ENCODE measurements at places on chromosomes 12 and 14.

DNA sequence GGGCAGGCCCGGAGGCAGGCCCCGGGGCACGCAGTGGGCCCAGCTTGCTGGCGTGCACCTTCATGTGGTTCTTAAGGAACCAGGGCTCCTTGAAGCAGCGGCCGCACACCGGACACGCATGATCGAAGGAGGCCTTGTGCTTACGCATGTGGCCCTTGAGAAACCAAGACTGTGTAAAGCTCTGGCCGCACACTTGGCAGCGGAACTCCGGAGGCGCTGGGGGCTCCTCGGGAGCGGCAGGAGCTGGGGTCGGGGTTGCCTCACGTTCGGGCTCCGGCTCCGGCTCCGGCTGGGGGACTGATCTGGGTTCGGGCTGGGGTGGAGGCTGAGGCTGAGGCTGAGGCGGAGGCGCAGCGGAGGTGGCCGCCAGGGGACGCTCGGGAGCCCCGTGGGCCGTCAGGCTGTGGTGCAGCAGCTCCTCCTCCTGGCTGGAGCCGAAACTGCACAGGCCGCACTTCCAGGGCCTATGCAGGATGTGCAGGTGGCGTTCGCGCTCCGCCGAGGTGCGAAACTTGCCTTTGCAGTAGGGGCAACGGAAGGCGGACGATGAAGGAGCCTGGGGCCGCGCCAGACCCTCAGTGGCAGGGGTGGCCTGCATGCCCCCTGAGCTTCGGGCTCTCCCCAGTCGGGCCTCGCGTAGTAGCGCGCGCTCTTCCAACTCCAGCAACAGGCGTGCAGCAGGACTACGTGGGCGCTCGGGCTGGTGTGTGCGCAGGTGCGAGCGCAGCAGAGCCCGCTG, 6.0 kb downstream of the ZNF219 start:
- peak; percentile 84 for DNase-seq

- DNase-seq: no peak
Observed at GRCh38 chr14:102777711-102778337, 575 bp downstream of the TRAF3 start.

DNA sequence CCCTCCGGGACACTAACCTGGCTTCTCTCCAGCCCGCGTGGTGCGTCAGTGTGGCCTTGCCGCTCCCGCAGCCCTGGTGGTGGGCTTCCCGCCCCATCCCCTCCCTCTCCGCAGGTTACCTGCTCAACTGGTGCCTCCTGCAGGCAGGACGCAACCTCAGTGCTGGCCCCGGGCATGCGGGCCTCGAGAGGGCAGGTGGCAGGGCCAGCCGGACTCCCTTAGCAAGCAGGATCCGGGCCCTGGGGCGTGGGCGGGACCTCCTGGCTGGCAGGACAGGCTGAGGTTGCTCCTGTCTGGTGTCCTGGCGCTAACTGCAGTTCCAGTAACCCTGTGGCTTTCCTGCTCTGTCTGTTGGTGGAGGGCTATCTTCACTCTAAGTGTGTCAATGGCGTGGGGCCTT, 8.6 kb upstream of the ADSS1 start:
- no peak for DNase-seq

- no peak for DNase-seq
Observed at GRCh38 chr12:94141892-94142291, 6.5 kb upstream of the PLXNC1 start.

- DNase-seq: no peak
Observed at GRCh38 chr12:8951744-8952143, 2.3 kb upstream of the M6PR start.

- DNase-seq: no peak
Observed at GRCh38 chr12:121489874-121490273, 90.0 kb downstream of the RNF34 start.

DNA sequence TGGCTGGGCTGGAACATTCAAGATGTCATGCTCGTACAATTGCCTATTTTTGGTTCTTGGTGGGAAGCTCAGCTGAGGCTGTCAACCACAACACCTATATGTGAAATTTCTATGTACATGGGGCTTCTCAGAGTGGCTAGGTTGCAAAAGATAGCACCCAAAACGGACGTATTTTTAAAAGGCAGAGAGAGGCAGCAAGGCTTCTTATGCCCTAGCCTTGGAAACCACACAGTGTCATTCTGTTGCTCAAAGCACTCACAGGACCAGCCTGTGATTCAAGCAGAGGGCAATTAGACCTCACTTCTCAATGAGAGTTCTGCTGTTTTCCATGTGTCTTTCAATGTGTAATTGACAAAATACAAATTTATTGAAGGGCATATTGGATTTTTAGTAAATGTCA, 134.0 kb downstream of the GXYLT1 start:
- DNase-seq: no peak

GRCh38 chr14:73221945-73222344, 15.4 kb upstream of the PAPLN start:
- no peak for DNase-seq

- DNase-seq: no peak
Observed at GRCh38 chr12:25186788-25187402, 8.1 kb downstream of the DNAI7 start.

GRCh38 chr12:6367065-6367968, 8.0 kb downstream of the SCNN1A start:
- DNase-seq: no peak

GRCh38 chr12:27015730-27016076, 1.5 kb upstream of the TM7SF3 start:
- DNase-seq: no peak

- DNase-seq: no peak
Observed at GRCh38 chr12:31558521-31558920, 32.4 kb downstream of the DENND5B start.

- DNase-seq: no peak
Observed at GRCh38 chr12:116455540-116456329, 103.4 kb upstream of the MAP1LC3B2 start.

- no peak for DNase-seq
Observed at GRCh38 chr12:127861406-127861805, 405.6 kb upstream of the TMEM132C start.

DNA sequence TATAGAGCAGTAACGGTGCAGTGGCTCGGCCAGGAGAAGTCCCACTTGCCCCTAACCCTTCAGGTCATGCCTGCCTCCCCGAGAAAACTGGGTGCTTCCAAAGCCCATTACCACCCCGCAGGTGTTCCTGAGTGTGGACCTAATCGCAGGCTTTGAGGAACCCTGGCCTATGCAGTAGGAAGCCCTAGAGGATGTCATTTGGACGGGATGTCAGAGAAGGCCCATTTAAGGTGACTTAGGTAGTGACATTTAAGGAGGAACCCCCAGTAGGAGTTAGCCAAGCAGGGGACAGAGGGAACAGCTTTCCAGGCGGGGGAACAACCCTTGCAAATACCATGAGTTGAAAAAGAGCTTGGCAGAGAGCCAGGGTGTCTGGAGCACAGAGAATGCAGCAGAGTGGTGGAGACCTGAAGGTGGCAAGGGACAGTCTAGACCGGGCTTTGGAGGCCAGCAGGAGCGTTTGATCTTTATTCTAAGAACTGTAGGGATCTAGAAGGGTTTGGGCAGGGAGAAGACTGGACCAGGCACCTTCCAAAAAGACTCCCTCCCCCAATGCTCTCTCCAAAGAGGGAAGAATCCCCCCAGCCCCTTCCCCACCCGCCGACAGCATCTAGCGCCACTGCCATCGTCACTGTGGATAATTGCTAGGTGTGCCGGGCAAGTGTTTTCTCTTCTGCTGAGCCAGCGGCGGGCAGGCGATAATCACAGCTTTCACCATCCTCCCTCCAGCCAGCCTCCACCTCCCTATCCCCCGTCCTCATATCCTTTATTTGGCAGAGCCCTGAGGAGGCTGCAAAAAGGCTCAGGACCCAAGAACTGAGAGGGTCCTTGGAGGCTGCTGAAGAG, 33.3 kb upstream of the BEGAIN start:
- DNase-seq: no peak

DNA sequence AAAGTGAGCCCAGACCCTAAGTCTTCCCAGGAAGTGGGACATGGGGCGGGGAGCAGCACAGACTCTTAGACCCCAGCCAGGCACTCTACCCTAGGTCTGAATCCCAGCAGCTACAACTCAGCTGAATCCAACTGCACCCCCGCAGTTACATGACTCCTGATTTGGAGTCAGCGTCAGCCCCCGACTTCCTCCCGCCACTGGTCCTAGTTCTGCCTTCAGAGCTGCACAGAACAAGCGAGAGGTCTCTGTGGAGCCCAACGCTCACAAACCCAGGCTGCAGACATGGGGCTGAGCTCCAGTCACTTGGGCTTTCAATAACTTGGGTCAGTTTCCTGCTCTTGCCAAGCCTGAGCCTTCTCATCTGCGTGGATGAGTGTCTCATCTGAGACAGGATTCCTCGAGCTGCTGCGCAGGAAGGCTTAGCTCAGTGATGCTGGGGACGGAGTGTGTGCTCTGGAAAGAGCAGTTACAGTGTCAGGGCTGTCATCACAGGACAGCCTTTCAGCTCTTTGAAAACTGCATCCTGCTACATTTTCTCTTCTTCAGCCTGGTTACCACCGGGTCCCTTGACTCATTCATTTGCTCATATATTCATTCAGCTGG, 30.6 kb upstream of the NXPH4 start:
- no peak for DNase-seq

DNA sequence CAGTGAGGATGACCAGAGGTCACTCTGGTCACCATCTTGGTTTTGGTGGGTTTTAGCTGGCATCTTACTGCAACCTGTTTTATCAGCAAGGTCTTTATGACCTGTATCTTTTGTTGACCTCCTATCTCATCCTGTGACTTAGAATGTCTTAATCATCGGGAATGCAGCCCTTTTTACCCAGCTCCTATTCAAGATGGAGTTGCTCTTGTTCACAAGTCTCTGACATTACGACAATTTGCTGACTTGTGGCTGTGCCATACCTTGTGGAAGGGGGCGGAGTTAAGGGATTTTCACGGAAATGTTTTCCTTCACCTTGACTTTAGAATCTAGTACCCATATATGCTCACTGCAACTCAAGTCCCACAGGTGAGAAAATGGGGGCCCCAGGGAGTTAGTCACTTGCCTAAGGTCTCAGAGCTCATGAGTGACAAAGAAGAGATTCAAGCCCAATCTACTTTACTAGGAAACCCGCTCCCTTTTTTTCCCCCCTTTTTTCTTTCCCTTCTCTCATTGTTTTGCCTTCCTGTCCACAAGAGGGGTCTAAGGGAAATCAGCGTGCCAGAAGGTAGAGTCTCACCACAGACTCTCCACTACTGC, 2.7 kb upstream of the MAP1LC3B2 start:
- no peak for DNase-seq

GRCh38 chr12:123050913-123051312, 70.4 kb downstream of the ARL6IP4 start:
- no peak for DNase-seq

DNA sequence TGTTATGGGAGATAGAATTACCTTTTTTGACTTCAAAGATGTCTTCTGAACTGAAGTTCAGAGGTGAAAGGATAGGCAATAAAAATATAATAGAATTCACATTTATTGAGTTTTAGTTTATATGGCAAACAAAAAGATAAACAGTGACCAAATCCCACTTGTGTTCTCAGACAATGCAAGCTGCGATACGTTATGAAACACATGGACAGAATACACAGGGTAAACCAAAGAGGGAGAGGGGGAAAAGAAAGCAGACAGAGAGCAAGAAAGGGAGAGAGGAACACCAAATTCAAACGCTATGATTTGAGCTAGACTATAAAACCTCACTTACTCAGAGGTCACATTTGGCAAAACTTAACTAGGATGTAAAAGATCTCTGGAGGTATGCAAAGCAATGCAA, 238.2 kb upstream of the FLRT2 start:
- no peak for DNase-seq

DNA sequence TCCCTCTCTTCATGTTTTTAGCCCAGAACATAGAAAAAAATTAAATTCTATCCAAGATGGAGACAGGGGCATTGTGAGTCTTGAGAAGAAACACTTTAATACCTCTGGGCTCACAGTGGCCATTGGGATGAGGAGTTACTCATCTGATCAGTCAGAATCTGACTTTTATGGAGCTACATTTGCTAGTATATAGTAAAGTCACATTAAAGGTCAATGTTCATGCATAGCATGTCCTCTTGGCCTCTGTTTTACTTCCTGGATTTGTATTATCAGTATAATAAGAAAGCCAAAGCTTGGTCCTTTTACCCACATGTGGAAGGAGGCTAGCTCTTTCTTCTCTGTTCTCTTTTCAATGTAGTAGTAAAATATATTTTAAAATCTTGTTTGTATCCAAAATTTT, 93.6 kb upstream of the CNOT2 start:
- DNase-seq: no peak

GRCh38 chr14:100677152-100677551, 49.5 kb upstream of the DLK1 start:
- DNase-seq: no peak

- no peak for DNase-seq
Observed at GRCh38 chr12:32532951-32533350, 133.6 kb downstream of the FGD4 start.

GRCh38 chr14:36981832-36982529, 190.4 kb downstream of the SLC25A21 start:
- DNase-seq: no peak

GRCh38 chr12:40499856-40500255, 192.4 kb upstream of the CNTN1 start:
- no peak for DNase-seq

DNA sequence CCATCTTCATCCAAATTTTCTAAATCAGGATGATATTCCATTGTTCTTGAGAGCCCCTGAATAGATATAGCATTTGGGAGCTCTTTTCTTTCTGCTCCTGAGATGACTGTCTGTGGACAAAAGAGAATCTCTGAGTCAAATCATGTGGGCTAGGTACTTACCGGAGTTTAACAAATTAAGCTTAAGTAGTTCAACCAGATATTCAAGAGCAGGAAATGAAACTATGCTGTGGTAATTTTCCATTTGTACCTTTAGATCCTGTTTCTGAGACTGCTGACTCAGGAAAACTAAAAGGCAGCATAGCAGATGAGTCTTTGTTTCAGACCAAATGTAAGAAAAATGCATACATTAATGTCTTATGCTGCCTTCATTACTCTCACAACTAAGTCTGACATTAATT, at the start of gene CLEC7A:
Gene CLEC7A (minus strand): TSS at position 158 of the 400 bp plus-strand sequence. CDS start 117 bp downstream, at position 41.
- DNase-seq: no peak

- DNase-seq: no peak
Observed at GRCh38 chr12:119176267-119177055, 2.3 kb upstream of the HSPB8 start.

DNA sequence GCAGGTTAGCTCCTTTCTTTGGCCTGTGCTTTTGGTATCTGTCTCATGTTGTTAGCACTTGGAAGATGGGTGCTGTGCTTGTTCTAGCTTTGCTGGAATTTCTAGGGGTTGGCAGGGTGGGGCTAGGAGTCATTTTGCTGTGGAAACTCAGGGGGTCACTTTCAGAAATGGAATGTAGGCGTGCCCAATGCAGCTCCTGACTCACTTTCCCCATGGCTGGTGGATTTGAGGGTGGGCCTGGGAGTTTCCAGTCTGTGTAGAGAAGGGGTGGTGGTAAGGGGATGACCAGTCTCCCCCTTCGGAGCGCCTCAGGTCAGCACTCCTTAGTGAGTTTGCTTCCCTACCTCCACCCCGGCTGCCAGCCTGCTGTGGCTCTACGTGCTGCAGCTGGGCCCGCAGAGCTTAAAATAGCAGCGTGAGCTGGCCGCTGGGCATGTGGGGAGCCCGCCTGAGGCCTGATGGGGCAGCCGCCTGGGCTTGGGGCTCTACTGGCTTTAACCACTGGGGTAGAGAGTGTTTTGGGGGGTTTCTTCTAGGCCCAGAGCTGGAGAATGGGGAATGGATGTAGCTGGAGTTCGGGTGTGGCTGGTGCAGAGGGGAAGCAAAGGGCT, 108.2 kb downstream of the TSPAN9 start:
- DNase-seq: no peak

- DNase-seq: no peak
Observed at GRCh38 chr14:23457587-23458445, 11.7 kb upstream of the NGDN start.

- DNase-seq: no peak
Observed at GRCh38 chr12:3530548-3530947, 39.5 kb downstream of the PRMT8 start.

GRCh38 chr14:94656043-94656442, 43.9 kb downstream of the SERPINA3 start:
- DNase-seq: no peak
